ENCODE measurements at places on chromosomes 6 and 20.
A peak's percentile ranks its signal among the peaks of the same experiment; 100 is the strongest.

DNA sequence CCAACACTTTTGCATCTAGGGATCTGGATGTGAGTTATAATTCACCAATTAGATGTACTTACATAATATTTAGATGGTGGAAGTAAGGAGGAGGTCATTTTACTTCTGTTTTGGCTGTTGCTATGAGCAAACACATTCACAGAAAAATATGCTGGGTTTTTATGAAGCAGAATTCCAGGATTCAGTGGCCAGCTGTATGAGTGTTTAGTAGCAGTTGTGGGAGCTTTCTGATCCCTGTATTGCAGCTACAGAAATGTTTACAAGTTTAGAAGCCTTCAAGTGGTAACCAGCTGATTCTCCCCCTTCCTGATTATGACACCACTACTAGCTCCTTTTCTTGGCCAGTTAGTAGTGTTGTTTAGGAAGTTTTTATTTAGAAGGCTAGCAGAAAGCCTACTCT lies 177.0 kb downstream of the TENT5A start:
- DNase-seq = no peak

DNA sequence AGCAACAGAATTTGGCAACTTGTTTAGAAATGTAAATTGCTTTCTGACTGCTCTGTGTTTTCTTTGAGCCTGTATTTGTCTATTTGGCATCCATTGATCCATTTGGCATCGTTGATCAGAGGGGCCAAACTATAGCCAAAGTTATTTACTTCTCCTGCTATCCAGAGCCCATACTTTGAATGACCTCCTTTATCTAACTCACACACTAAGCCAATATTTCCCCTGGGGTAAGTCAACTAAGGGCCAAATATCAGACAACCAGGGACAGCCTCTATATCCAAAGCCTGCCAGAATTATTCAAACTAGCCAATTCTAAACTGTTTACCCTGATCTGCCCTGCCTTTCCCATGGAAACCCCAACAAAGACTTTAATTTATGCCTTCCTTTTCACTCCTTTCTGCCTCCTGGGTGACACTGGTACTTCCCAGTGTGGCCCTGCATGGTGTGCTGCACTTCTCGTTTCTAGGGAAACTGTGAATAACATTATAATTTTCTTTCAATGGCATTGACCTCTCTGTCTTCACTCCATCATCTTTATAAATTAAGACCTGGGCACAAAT lies 19.8 kb upstream of the ZNF184 start:
- peaks cover 11% of the 10 kb centered on the region for H3K27me3 ChIP-seq
- H3K4me3 ChIP-seq = no peak overlapping the region
- no peak for DNase-seq
- peaks cover 4% of the 10 kb centered on the region for H3K4me1 ChIP-seq
- H3K27ac ChIP-seq = no peak overlapping the region

DNA sequence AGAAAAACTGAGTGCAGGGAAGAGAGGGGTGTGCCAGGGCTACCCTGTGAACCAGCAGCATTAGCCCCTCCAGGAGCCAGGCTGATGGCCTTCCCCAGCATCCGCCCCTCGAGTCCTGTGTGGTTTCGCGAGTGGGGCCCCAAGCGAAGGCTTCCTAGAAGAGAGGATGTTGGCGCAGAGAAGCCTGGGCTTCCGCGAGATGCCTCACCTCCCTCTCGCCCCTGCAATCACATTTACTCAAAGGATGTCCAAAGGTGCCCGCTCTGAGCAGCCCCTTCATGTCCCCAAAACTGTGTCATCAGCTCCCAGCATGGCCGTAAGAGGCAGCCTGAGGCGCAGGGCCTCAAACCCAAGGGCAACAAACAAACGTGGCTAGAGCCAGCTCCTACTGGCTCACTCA lies 111.7 kb downstream of the PREX1 start:
- H3K36me3 ChIP-seq = peaks cover 46% of the 10 kb centered on the region
- DNase-seq = no peak
- no peak overlapping the region for H3K27ac ChIP-seq
- peaks cover 20% of the 10 kb centered on the region for H3K27me3 ChIP-seq
- H3K4me1 ChIP-seq = peaks cover 42% of the 10 kb centered on the region

DNA sequence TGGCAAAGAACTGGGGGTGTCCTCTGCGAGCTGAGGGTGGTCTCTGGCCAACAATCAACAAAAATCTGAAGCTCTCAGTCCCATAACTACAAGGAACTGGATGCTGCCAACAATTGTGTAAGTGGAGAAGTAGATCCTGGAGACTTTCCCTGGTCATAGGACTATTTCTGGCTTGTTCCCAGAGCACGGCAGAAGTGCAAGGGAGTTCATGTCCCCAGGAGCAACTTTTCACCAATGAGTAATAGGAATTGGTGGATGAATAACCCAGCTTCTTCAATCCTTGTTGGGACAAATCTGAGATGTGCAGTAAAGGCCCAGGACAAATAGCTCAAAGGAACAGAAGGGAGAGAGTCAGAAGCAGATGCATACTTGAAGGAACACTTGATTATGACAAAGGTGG lies 95.5 kb downstream of the QRSL1 start:
- no peak for DNase-seq
- no peaks in the 10 kb centered on the region for H3K36me3 ChIP-seq
- H3K27me3 ChIP-seq = no peaks in the 10 kb centered on the region
- H3K4me1 ChIP-seq = no peaks in the 10 kb centered on the region
- H3K27ac ChIP-seq = no peak overlapping the region
- H3K4me3 ChIP-seq = no peak overlapping the region

DNA sequence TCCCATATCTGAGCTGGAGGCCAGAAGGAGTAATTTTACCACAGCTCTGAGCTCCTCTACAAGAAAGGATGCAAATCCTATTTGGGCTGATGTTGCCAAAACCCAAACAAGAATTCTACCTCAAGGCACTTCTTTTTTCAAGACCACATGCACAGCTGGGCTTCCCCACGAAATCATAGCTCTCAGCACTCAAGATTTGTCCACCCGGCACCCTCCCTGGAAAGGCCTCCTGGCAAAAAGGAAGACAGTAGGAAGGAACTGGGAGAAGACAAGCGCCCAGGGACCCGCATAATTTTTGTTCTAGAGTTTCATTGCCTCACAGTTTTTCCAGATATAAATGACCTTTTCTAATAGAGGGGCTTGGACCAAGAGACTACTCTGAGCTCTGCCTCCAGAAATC lies 90.5 kb downstream of the BANF2 start:
- H3K36me3 ChIP-seq = no peaks in the 10 kb centered on the region
- no peak overlapping the region for H3K27ac ChIP-seq
- no peak overlapping the region for H3K4me3 ChIP-seq

DNA sequence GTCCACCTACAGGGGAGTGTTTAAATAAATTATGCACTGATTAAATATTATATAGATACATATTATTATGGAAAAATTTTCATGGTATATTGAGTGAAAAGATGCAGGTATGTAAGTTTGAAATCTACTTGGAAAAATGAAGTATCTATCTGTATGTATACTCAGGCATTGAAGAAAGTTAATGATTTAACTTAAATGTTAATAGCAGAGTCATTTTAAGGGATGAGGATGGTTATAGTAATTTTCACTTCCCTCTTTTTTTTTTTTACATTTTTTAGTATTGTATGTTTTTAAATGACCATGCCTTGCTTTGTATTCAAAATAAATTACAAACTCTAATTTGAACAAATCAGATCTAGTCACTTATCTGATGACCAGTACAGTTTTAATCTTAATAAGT lies 43.2 kb upstream of the NOTCH4 start:
- peaks cover 5% of the 10 kb centered on the region for H3K36me3 ChIP-seq
- no peak overlapping the region for H3K27ac ChIP-seq
- no peak overlapping the region for H3K4me3 ChIP-seq
- no peaks in the 10 kb centered on the region for H3K27me3 ChIP-seq
- H3K4me1 ChIP-seq = no peaks in the 10 kb centered on the region

DNA sequence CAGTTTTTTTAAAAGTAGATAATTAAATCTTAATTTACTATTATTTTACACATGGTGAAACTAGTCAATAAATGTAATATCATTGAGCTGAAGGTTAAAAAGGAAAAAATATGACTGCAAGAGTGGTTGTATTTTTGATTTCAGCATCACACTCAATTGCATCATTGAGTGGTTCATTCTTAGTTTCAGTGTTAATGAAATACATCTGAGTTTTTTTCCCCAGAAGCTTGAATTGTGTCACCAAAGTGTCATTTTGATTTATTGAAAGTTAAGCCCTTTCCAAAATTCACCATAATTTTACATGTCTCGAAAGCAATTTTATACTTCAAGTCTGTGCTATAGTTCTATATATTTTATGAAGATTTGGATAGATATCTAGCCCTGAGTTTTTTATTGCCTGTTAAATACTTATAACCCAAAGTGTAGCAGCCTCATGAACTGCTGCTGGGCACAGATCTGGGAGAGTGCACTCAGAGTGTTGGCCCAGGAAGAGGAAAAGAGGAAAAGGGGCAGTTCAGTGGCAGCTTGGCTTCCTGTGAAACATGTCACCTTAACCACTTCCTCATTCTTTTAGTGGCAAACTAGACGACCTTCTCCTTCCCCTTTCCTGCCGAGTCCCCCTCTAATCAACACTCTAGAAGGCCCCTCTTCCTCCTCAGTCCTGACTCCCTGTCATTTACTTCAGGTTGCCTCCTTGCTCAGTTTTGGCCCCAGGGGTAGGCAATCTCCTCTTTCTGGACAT lies 140.7 kb downstream of the ESR1 start:
- H3K4me1 ChIP-seq = peaks cover 10% of the 10 kb centered on the region
- DNase-seq = peak; percentile 3
- H3K4me3 ChIP-seq = no peak overlapping the region
- H3K27ac ChIP-seq = peak overlapping the region; percentile 88
- peaks cover 2% of the 10 kb centered on the region for H3K27me3 ChIP-seq

- H3K4me3 ChIP-seq = no peak overlapping the region
- peaks cover 15% of the 10 kb centered on the region for H3K27me3 ChIP-seq
- H3K36me3 ChIP-seq = peaks cover 4% of the 10 kb centered on the region
Observed at GRCh38 chr6:41427642-41428335, 92.4 kb downstream of the NCR2 start.

- H3K4me3 ChIP-seq = no peak overlapping the region
- no peaks in the 10 kb centered on the region for H3K4me1 ChIP-seq
- H3K27ac ChIP-seq = no peak overlapping the region
- no peak for DNase-seq
- H3K36me3 ChIP-seq = no peaks in the 10 kb centered on the region
- no peaks in the 10 kb centered on the region for H3K27me3 ChIP-seq
Observed at GRCh38 chr6:86856379-86856778, 80.9 kb upstream of the HTR1E start.

GRCh38 chr20:10469599-10469998 lies 34.5 kb downstream of the SLX4IP start:
- H3K27ac ChIP-seq = peak overlapping the region; percentile 44
- peaks cover 1% of the 10 kb centered on the region for H3K27me3 ChIP-seq

DNA sequence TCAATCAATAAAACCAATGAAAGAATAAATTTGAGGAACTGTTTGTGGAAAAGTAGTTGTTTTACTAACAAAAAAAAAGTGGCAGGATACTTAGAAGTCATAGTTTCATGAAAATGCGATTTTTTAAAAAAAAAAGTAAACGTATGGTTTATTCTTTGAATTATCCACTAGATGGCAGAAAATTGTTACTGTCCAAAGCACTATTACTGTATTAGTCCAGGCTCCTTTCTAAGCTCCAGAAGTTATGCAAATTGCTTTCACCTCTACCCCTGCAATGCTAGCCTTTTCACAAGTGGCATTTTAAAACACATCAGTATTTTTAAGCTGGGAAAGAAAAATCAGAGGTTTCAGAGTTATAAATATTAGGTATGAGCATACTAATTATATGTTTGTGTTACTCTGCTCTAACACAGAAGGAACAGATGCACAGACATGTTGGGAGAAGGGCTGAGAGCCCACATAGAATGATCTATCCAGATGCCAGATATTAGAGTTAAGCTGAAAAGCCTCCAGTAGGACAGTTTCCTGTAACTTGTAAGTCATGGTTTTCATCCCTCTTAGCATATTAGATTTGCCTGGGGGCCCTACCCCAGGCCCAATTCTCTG lies 63.9 kb downstream of the FHL5 start:
- DNase-seq = no peak
- H3K4me1 ChIP-seq = peaks cover 3% of the 10 kb centered on the region
- no peaks in the 10 kb centered on the region for H3K36me3 ChIP-seq
- H3K27ac ChIP-seq = no peak overlapping the region
- H3K27me3 ChIP-seq = no peaks in the 10 kb centered on the region

DNA sequence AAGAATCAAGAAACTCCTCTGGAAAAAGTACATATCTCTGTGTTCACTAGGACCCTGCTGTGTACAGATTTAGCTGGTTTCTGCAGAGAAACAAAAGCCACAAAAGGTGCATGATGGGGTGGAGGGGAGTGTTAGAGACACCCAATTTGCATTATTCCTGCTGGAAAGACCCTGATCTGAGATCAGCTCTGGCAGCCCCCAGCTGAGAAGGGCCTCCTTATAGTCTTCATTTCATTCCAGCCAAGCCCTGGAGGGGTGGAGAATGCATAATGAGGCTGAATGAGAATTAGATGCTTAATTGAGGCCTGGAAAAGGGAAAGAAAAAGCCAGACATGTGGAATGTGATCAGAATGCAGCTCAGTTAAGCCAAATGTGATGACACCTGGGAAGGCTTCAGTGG lies 545.6 kb downstream of the KIF16B start:
- no peaks in the 10 kb centered on the region for H3K4me1 ChIP-seq
- no peak overlapping the region for H3K27ac ChIP-seq
- H3K36me3 ChIP-seq = no peaks in the 10 kb centered on the region
- DNase-seq = no peak
- no peak overlapping the region for H3K4me3 ChIP-seq

All from endothelial cell (in vitro differentiated cells).